ENCODE measurements at places on chromosomes 1 and 21. TPM values are rescaled to one million over a fixed set of nuclear protein-coding genes. Genes with fewer than 3 reads are reported as not detected.

Gene PRKAA2
- 1.3 TPM for polyA plus RNA-seq

Gene IFNGR2
- polyA plus RNA-seq: 111 TPM

Gene ZNF648
- polyA plus RNA-seq: 0.02 TPM

Gene LMOD1
- 17.1 TPM for polyA plus RNA-seq

Gene UBE2U
- polyA plus RNA-seq: not detected

Gene GNG4
- 9.8 TPM for polyA plus RNA-seq

Gene TEX50
- not detected for polyA plus RNA-seq

Gene OR2G6
- polyA plus RNA-seq: 0.05 TPM

Gene RNF115
- 12.3 TPM for polyA plus RNA-seq

Gene PTGFR
- polyA plus RNA-seq: 0.11 TPM

Gene F13B
- polyA plus RNA-seq: 0.05 TPM

Gene PKLR
- polyA plus RNA-seq: 0.05 TPM

Gene CNKSR1
- 9.5 TPM for polyA plus RNA-seq

Gene TMEM167B
- 30.0 TPM for polyA plus RNA-seq

Gene NBPF1
- polyA plus RNA-seq: 5.1 TPM
